ENCODE measurements at places on chromosomes 7 and 10.

DNA sequence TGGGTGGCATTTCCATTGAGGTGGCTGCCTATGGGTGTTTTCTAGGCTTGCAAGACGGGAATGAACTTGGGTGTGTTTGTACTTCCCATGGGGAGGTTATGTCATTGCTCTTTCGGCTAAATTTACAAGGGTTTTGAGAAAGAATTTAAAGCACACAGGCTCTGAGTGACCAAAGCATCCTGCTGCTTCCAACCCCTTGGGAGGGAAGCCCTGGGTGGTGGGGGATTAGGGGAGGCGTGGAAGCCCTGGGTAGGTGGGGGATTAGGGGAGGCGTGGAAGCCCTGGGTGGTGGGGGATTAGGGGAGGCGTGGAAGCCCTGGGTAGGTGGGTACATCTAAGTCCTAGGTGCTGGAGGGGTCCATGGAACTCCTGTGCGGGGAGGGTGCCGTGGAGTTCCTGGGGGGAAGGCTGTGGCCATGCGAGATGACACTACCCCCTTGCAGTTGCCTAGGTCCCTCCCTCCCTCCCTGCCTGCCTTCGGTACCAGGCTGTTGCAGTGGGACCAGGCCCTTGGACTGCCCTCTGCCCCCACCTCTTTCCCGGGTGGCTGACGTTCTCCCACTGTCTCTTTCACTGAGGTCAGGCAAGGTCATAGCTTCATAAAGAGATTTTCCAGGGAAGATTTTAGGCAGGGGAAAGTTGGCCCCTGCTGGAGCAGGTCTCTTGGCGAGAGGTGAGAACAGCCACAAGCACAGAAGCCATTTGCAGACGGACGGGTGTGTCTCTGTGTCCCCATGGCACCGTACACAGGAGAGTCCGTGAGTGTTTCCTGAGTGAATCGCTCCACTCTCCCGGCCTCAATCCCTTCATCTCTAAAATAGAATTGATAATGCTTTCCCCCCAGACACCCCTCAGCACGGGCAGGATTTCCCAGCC lies 19.5 kb downstream of the PRF1 start:
- DNase-seq: no peak

- no peak for DNase-seq
Measured at GRCh38 chr7:13834328-13834761, 155.1 kb downstream of the ETV1 start.

DNA sequence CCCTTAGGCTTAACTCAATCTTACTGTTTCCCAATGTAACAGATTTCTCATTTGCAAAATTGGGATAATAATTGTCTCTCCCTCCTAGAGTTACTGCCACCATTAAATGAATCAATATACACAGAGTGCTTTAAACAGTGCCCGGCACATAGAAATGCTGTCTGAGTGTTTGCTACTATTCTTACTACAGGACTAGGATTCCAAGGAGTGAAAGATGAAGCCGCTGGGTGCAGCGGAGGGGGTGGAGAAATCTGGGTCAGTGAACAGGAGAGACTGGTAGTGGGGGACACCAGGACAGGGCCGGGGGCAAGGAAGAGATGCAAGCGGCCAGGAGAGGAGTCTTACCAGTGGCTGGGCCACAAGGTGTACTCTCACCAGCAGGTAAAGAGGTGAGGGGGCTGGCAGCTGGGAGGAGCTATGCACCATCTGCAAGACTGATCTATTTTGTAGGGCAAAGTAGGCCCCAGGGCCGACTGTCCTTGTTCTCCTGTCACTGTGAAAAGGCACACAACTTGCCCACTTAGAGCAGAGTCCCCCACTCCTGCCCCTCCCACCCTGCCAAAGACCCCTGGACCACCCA lies 18.5 kb upstream of the PRRT4 start:
- DNase-seq: no peak

DNA sequence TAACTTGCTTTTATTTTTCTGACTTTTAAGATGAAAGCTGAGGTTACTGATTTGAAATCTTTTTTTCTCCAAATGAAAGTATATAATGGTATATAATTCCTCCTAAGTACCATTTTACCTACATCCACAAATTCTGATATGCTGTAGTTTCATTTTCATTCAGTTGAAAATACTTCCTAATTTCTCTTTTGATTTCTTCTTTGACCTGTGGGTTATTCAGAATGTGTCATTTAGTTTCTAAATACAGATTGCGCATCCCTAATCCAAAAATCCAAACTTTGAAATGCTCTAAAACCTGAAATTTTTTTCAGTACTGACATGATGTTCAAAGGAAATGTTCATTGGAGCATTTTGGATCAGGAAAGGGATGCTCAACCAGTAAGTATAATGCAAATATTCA lies 168.7 kb downstream of the CELF2 start:
- DNase-seq: no peak

DNA sequence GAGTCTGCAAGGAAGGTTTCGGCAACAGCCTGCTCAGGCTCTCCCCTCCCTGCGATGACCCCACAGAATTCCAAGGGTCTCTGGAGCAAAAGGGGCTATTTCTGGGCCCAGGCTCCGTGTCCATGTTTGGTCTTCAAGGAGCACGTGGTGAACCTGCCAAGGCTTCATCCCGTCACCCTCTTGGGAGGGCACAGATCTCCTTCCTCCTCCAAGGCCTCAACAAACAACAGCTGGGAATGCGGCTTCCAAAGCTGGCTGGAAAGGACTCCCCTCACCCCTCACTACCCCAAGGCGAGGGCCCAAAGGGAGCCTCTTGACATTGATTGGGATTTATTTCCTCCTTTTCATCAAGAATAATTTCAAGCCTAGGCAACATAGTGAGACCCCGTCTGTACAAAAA lies 14.0 kb upstream of the KPNA7 start:
- no peak for DNase-seq

DNA sequence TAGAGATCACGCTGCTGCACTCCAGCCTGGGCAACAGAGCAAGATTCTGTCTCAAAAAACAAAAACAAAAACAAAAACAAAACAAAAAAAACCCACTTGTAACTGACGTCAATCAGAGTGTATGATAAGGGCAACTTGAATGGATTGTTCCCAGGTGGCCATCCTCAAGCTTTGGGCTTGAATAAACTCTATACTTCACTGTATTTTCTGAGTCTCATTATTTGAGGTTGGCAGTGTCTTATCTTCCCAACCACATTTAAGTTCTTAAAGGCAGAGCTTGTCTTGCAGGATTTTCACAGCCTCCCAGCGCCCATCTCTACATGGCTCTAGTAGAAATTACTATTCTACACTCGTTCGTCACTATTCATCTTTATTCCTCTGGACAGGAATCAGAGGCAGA lies 5.1 kb upstream of the OAT start:
- no peak for DNase-seq

DNA sequence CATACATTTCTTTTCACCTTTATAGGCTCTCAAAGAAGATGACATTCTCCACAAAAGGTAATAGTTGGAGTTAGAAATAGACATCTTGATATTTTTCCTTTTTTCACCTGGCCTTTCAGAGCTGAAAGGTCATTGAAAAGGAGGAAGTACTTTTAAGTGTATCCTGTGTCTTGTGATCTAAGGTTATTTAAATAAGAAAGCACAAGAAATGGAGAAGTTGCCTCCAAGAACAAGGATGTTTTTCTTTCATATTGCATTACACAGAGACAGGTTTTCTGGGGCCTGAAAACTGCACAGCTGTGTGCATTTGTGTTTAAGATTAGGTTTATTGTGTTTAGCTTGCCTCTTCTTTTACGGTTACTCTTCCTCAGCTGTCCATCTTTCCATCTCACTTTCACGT lies 103.4 kb upstream of the SEMA3D start:
- DNase-seq: no peak

DNA sequence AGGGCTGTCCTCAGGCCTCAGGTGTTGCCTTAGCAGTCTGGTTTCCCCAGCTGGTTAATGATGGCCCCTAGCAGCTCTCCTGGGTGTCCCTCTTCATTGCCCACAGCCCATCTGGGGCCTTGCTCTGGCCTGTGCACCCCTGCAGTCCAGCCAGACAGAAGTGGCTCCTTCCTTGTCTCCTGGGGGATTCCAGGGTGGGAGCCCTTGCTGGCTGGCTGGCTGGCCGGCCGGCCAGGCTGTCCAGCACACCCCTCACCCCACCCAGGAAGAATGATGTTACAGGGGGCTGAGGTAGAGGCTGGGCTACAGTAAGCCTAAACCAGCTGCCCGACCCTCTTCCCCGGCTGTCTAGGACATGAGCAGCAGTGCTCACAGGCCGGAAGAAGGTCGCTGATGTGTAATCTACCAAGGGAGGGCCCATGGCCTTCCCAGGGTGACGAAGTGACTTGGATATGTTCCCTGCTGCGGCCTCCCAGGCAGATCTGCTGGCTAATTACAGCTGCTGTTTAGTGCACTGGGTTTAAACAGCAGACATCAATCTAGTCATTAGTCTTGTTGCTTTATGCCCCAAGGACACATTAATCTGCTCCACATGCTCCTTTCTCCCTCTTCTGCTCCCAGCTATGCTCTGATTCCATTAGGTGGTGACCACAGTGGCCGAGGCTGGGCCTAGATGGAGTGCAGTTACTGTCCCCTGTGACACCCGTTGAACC lies 53.8 kb upstream of the LRRC4 start:
- DNase-seq: no peak

Data from activated CD4-positive, alpha-beta T cell treated with anti-CD3 and anti-CD28 coated beads, Interleukin-2, amount 10 ng/mL, durations not matched to agents 7 days and 5 days (primary cell).